ENCODE measurements at places on chromosomes 3 and 15.

- no peaks in the 10 kb centered on the region for H3K36me3 ChIP-seq
- no peak for DNase-seq
- H3K27me3 ChIP-seq, result no peaks in the 10 kb centered on the region
- peaks cover 9% of the 10 kb centered on the region for H3K4me1 ChIP-seq
Observed at GRCh38 chr3:39136533-39137434, 16.6 kb downstream of the CSRNP1 start.

DNA sequence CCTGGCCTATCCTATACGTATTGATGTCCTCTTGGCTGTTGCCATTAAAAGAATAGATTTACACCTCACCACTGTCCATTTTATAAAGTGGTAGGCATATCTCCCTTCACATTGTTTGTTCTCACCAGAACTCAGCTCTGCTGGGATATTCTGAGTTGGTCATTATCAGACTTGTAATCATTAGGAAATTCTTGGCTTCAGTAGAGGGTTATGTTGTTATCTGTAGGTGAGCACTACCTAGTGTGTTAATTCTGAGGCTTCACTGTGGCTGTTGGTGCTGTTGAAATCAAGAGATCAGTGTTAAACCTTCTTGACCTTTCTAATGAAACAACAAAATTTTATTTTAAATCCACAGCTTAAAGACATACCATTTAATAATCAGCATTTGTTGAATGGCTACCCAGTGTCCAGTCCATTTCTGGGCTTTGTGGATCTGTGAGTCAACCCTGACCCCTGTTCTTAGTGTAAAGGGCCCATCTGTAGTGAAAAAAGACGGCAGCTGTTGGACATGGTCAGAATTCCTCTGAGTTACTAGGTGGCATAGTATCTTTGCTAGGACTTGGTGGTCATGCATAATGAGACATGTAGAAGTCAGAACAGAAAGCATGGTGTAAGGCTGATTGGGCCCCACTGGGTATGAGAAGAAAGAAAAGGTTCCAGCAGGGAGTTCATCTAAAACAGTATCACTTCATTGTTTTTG lies 32.9 kb upstream of the P4HTM start:
- peaks cover 41% of the 10 kb centered on the region for H3K36me3 ChIP-seq
- DNase-seq, result no peak
- H3K27ac ChIP-seq, result no peak overlapping the region
- no peak overlapping the region for H3K4me3 ChIP-seq
- no peaks in the 10 kb centered on the region for H3K27me3 ChIP-seq

GRCh38 chr3:194959217-194959616 lies 273.5 kb downstream of the FAM43A start:
- H3K4me3 ChIP-seq, result no peak overlapping the region
- H3K36me3 ChIP-seq, result no peaks in the 10 kb centered on the region
- H3K27ac ChIP-seq, result no peak overlapping the region
- no peaks in the 10 kb centered on the region for H3K27me3 ChIP-seq
- DNase-seq, result no peak
- H3K4me1 ChIP-seq, result no peaks in the 10 kb centered on the region

DNA sequence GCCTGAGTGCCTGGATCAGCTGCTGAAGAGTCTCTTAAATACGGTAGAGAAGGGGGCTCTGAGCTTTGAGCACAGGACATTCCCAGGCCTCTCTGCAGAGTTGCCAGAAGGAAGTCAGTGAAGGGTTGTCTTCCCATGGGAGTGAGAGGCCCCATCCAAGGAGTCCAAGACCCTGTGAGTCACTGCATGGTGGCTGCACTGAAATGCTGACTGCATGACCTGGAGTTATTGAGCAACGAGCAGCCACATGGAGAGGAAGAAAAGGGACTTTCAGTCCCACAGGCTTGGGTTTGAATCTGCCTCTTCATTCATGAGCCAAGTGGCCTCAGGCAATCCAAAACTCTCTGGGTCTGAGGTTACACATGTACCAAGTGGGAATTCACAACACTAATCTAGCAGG lies 69.6 kb upstream of the RASGRF1 start:
- H3K27me3 ChIP-seq, result no peaks in the 10 kb centered on the region
- no peak overlapping the region for H3K4me3 ChIP-seq
- H3K4me1 ChIP-seq, result no peaks in the 10 kb centered on the region
- no peak overlapping the region for H3K27ac ChIP-seq
- no peaks in the 10 kb centered on the region for H3K36me3 ChIP-seq
- no peak for DNase-seq

- H3K27me3 ChIP-seq, result no peaks in the 10 kb centered on the region
- H3K27ac ChIP-seq, result no peak overlapping the region
- no peak for DNase-seq
Observed at GRCh38 chr3:40720341-40720740, 195.6 kb downstream of the ZNF621 start.

- H3K4me1 ChIP-seq, result no peaks in the 10 kb centered on the region
- H3K4me3 ChIP-seq, result no peak overlapping the region
- H3K27me3 ChIP-seq, result no peaks in the 10 kb centered on the region
- DNase-seq, result no peak
Observed at GRCh38 chr15:38648121-38648843, 83.7 kb upstream of the RASGRP1 start.
